ENCODE measurements at places on chromosomes 4 and X.

DNA sequence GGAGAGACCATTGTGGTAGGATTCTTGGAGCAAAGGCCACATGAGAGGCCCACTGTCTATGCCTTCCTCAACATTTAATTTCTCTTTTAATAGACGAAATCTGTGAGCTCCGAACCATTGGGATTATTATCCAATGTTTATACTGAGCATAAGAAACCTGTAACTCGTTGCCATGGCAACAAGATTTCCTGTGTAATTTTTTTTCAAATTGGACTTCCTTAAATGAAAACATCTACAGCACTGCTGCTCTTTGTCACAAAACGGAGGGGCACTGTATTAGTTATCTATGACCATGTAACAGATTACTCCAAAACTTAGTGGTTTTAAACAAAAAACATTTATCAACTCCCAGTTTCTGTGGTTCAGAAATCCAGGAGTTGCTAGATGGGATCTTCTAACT is 38.7 kb downstream of the PPP1R2C start:
- DNase-seq = no peak

DNA sequence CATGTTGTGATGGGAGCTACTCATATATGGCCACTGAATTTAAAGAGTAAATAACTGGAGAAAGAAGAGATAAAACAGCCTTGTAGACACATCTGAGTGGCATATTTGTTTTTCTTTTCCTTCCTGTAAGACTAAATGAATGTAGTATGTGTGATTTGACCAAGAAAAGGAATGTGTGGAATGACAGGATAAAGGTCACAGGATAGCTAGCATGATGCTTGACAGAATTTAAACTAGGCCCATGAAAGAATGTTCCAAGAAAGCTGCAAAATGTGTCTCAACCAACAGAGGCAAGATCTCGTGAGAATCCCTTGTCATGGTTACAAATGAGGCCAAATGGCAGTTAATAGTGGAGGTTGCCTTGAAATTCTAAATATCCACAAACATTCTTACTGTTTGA is 137.0 kb downstream of the KCNIP4 start:
- DNase-seq = no peak

DNA sequence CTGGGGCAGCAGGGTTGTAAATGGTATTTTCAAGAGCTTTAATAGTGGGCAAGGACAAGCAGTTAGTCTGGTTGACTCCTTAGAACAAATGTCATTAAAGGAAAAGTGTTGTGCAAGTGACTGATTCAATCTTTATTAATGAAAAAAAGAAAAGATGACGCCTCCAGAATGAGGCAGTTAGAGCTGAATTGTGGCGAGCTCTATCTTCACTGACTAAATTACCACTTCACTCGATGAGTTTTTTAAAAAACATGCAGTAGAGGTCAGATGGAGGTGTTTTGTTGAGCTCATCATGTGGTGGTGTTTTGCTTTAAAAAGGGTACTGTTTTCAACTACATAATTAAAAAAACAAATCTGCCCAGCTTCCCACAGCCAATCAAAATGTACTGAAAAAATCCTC is 28.1 kb upstream of the TENM3 start:
- DNase-seq = no peak

DNA sequence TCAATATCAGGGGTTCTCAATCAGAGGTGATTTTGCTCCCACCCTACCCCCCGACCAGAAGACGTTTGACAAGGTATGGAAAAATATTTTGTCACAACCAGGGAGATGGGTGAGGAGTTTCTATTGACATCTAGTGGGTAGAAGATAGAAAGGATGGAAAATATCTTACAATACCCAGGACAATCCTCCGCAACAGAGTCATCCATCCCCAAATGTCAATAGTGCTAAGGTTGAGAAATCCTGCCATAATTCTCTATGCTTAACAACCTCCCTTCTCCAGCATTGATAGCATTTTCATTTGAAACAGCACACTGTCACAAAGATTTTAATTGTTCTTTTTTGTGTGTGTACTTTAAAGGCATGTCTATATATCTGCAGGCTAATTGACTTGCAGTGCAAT is 890.5 kb downstream of the PDHA2 start:
- DNase-seq = no peak

- DNase-seq = peak; percentile 11
These were observed 33.9 kb downstream of the VSIG4 start for GRCh38 chrX:66005830-66006449.

GRCh38 chr4:70902577-70903290 is 565 bp downstream of the MOB1B start:
- DNase-seq = no peak

DNA sequence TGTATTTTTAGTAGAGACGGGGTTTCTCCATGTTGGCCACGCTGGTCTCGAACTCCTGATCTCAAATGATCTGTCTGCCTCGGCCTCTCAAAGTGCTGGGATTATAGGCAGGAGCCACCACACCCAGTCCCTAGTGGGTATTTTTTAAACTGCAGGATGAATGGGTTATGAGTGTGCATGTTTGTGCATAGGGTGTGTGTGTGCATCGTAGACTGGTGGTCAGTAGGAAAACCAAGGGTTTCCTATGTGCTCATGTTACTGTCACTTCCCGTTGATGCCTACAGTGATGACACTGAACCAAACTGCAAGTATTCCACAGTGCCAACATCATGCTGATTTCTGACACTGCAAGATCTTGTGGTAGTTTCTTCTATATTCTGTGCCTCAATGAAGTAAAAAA is 41.1 kb downstream of the DDIT4L start:
- DNase-seq = no peak

DNA sequence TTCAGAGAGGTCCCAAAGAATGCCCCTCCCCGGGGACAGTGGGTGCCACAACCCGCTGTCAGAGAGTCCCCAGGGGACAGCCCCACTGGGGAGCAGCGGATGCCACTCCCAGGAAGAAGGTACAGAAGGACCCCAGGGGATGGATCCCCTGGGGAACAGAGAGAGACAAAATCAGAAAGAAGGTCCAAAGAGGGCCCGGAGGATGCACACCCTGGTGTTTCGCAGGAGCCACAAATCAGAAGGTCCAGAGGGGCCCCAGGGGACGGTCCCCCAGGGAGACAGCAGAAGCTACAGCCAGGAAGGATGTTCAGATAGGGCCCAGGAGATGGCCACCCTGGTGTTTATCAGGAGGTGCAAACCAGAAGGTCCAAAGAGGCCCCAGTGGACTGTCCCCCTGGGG is 1.4 kb downstream of the TEX13D start:
- DNase-seq = no peak

- DNase-seq = no peak
These were observed 466.3 kb upstream of the HS3ST1 start for GRCh38 chr4:11894977-11895376.

GRCh38 chrX:134801267-134801666 is 143.0 kb upstream of the PLAC1 start:
- peak; percentile 56 for DNase-seq

DNA sequence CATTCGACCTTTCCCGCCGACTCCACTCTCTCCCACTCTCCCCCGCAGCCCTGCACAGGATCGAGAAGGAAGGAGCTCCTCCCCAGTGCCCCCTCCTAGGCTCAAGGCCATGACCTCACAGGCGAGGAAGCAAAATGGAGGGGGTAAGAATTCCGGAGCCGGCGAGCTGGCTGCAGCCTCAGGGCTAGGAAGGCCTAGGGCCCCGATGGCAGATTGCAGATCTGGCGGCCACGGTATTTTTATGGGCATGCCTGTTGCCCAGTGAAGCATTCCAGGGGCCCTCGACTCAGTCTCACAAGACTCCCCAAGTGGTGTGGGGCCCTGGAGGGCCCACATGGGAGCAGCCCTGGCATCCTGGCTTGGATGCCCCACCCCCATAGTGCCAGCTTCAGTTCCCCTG is 942 bp upstream of the L1CAM start:
- DNase-seq = no peak

- DNase-seq = no peak
These were observed 2.1 kb downstream of the ASMTL start for GRCh38 chrX:1450361-1451161.
